Cortex of kidney (tissue), 1 donor: ENCODE measurements at places on chromosomes 3 and 15.

DNA sequence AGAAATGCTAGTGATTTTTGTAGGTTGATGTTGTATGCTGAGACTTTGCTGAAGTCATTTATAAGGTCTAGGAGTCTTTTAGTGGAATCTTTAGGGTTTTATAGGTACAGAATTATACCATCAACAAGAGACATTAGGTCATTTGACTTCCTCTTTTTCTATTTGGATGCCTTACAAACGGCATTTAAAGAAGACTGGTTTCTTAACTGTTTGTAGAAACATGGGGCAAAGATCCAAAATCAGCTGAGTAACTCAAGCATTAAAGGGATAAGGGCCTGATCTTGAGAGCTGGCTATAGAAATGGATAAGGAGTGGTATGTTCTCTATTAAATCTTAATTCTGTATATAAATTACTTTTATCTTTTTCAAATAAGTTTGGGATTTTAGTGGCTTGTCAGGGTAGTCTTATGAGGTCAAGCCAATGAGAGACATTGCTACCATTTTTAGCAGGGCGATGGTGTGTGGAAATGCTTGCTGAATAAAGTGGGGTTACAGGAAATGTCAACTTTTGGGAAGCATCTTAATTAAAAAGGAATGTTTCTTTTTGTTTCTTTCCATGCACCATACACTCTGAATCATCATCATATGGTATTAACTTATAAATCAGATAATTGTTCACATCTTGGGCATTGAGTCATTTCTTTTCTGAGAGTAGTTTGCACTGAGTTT lies 197.7 kb upstream of the GBE1 start:
- DNase-seq = no peak

GRCh38 chr3:14540821-14541385 lies 761 bp upstream of the GRIP2 start:
- no peak for DNase-seq

DNA sequence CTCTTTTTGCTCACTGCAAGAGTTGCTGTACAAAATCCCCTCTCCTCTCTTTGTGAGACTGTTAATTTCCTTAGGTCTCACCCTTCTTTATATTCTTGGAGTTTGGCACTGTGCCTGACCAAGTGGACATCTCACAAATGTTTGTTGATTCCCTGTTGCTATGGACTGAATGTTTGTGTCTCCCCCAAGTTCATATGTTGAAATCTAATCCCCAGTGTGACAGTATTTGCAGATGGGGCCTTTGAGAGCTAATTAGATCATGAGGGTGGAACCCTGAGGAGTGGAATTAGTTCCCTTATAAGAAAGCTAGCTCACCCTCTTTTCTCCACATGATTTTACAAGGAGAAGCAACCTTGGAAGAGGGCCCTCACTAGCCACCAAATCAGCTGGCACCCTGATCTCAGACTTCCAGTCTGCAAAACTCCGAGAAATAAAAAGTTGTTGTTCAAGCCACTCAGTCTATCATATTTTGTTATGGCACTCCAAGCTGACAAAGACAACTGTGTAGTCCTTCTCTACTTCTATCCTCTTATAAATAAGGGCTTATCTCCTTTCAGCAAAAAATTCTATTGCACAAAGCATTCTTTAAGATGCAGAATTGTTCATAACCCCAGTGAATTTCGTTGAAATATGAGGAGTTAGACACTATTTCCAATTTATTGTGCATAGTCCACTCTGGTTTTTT lies 65.5 kb upstream of the NPHP3 start:
- DNase-seq = no peak

- DNase-seq = no peak
These were observed 23.6 kb upstream of the FMN1 start for GRCh38 chr15:33218071-33218491.

- DNase-seq = no peak
These were observed 110.3 kb upstream of the TMC3 start for GRCh38 chr15:81484086-81484955.

DNA sequence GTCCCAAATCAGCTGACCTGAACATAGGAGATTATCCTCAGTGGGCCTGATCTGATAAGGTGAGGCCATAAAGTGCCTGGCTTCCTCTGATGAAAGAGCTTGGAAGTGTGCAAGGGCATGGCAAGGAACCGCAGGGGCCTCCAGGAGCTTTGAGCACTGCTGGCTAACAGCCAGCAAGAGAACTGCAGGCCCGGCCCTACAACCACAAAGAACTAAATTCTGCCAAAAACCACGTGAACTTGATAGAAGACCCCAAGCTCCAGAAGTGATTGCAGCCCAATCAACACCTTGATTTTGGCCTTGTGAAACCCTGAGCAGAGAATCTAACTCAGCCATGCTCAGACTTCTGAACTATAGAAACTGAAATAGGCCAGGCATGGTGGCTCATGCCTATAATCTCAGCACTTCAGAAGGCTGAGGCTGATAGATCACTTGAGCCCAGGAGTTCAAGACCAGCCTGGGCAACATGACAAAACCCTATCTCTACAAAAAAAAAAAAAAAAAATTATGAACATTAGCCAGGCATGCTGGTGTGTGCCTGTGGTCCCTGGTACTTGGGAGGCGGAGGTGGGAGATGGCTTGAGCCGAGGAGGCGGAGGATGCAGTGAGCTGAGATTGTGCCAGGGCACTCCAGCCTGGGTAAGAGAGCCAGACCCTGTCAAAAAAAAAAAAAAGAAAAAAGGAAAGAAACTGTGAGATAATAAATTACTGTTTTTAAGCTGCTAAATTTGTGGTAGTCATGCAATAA lies 7.7 kb upstream of the DIS3L start:
- no peak for DNase-seq

DNA sequence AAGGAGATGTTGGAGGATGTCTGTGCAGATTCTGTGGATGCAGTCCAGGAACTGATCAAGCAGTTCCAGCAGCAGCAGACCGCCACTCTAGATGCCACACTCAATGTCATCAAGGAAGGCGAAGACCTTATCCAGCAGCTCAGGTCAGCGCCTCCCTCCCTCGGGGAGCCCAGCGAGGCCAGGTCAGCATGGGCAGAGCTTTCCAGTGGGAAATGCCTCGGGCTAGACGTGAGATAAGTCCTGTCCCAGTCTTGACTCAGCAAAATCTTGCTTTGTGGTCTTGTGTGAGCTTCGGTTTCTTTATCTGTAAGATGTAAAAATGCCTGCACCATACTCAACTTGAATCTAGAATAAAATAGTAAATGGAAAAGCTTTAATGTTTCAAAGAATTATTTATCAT lies 335.1 kb upstream of the UMPS start:
- no peak for DNase-seq

DNA sequence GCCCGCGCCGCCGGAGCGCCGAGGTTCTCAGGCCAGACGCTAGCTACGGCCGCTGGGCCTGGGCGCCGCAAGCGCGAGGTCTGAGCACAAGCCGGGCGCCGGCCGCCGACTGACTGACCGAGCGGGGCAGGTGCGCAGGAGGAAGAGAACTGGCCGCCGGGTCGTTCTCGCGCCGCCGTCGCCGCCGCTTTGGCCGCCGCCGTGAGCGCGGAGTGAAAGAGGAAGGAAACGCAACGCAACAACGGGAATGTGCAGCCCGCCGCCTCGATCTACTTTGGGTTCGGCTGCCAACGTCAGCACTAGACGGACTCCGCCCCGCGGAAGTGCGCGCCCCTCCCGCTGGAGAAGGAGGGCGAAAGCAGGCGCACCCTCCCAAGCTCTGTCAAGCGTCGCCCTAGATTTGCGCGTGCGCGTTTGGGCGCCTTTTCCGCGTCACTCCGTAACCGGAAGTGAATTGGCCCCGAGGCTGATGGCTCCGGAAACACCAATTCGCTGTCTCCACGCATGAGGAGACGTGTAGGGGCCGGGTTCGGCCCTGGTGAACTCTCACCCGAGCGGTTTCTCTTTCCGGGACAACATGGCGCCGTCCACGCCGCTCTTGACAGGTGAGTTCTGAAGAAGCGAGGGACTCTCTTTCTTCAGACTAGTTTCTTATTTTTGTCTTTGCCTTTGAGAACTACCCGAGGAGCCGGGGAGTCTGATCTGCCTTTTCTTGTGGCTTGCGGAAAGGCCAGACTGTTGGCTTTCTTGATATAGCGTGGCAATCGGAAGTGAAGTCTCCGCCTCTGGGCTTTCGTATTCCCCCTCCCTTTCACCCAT lies at the start of the genes EIF2A and SERP1:
TSS of gene EIF2A (plus strand) at position 562 of the 819 bp plus-strand sequence. CDS start at position 578, 16 bp downstream.
TSS of gene SERP1 (minus strand) at position 271 of the 819 bp plus-strand sequence. CDS start 361 bp downstream, outside the sequence.
- peak; percentile 93 for DNase-seq

DNA sequence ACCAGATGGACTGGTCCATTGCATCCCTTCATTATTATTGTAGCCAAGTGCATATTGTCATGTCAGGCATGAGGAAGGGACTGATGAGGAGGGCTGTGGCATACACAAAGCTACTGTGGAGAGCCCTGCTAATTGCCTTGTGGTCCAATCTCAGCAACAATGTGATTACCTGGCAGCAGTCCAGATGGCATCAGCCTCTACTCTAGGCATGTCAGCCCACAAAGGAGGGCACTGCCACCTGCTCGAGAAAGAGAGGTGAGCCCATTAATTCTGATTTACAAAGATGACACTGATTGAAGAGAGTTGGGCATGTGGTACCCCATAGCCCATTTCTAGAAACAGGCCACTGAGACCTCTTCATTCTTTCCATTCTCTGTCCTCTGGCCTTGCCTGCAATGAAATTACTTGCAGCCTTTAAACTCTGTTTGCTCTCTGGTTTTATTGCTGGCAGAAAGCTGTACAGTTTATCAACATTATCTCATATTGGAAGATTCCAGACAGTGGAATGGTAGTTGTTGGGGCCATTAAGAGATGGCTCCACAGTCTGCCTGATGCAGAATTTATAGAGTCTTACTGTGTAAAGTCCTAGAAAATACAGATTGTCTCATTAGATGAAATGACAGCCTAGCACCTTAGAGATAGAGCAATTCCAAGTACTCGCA lies 307.7 kb downstream of the ARPP21 start:
- no peak for DNase-seq

GRCh38 chr3:9384141-9384828 lies 13.1 kb upstream of the SETD5 start:
- DNase-seq = no peak

- no peak for DNase-seq
These were observed 133.7 kb upstream of the UBE2E1 start for GRCh38 chr3:23671851-23672589.

DNA sequence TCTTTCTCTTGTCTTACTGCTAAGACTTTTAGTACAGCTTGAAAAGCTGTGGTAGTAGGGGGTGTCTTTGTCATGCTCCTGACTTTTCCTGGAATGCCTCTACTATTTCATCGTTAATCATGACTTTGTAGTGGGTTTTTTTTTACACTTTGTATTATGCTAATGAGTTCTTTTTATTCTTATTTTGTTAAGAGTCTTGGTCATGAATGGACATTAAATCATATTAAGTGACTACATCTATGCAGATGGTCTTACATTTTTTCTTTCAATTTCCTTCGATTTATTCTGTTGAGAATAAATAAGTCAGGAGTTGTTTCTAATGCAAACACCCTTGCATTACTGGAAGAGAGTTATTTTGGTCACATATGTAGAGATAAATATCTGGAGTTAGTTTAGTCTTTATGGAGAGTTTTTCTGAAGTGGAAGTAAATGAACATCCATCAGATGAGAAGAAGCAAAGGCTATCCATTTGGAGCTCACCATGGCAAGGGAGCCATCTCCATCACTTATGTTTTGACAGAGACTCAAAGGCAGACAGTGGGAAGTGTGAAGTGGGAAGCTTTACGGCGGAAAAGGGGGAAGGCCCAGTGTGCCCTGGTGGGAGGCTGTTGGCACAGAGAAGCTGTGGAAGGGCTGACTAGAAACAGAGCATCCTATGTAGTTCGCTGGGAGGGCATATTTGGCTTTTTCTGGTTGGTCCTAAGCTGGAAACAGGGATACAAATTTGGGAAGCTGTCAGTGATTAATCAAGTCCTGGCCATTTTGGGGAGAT lies 73.1 kb upstream of the PRR23E start:
- DNase-seq = no peak

GRCh38 chr15:40825661-40826422 lies 2.7 kb downstream of the PPP1R14D start:
- DNase-seq = no peak

DNA sequence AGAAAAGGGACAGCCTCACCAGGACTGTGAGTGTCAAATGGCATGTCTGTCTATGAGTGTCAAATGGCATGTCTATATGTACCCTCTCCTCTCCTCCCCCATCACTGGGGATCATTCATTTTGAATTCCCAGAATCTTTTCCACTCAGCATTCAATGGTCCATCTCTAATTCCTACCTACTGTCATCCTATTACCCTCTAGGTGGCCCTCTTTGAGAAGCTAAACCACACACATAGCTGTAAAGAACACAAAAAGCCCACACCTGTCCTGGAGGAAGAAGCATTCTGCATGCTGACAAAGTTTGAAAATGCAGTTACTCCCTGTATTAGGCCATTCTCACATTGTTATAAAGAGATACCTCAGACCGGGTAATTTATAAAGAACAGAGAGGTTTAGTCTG lies 46.2 kb upstream of the PYDC2 start:
- DNase-seq = no peak

- DNase-seq = no peak
These were observed 217.7 kb downstream of the ARPP21 start for GRCh38 chr3:35857004-35857403.

GRCh38 chr3:16124636-16125035 lies 49.8 kb upstream of the GALNT15 start:
- DNase-seq = no peak

DNA sequence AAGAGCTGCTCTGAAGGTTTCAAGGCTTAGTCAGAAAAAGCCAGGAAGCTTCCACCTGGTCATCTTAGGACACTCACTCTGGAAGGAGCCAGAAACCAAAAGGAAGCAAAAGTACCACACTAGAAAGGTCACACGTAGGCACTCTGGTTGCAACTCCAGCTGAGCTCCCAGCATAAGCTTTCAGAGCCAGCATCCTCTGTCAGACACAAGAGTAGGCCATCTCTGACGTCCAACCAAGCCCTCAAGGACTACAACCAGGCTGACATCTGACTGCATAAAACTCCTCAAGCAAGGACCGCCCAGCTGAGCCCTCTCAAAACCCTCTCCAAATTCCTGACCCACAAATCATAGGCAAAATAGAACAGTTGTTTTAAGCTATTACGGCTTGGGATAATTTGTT lies 12.8 kb downstream of the SH3BP5 start:
- no peak for DNase-seq

DNA sequence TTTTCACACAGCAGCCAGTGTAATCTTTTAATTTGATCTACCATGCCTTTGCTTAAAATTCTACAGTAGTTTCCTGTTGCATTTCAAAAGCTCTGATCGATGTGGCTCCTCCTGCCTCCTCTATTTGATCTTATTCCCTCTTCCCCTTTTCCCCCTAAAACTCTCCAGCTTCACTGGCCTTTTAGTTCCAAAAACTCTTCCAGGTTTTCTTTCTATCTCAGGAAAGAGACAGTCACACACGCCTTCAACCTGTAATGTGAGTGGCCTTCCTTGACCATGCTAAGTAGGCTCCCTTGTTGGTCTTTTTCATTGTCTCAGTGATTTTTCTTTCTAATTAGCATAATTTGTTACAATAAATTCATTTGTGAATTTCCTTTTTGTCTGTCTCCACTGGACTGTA lies 985 bp downstream of the TEX9 start:
- DNase-seq = no peak

DNA sequence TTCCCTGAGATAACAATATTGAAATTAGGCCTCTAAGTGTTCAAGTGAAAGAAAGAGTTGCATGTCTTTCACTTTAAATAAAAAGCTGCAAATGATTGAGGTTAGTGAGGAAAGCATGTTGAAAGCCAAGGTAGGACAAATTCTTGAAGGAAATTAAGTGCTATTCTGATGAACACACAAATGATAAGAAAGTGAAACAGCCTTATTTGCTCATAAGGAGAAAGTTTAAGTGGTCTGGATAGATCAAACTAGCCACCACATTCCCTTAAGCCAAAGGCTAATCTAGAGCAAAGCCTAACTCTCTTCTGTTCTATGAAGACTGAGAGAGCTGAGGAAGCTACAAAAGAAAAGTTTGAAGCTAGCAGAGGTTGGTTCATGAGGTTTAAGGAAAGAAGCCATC lies 36.1 kb downstream of the CRTC3 start:
- no peak for DNase-seq
